Stimulated activated CD4-positive, alpha-beta T cell treated with anti-CD3 and anti-CD28 coated beads, Interleukin-2, amount 100 ng/mL, for 4 hours (primary cell): ENCODE measurements at places on chromosomes 1 and 21.

DNA sequence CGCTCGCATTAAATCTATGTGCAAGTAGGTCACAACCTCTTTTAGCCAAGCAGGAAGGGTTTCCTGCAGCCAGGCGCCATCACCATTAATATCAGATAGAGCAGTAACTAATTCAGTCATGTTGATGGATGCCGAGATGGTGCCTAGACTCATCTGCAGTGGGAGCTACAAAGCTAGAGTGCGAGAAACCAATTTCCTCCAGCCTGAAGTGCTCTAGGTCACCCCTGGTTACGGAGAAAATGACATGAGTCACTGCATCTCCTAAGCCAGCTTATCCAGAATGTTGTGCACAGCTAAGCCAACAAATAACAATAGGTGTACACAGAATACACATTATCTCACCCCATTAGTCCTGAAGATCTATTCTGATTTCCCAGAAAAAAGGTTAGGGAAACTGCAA is 36.0 kb downstream of the OVAAL start:
- no peak for DNase-seq

DNA sequence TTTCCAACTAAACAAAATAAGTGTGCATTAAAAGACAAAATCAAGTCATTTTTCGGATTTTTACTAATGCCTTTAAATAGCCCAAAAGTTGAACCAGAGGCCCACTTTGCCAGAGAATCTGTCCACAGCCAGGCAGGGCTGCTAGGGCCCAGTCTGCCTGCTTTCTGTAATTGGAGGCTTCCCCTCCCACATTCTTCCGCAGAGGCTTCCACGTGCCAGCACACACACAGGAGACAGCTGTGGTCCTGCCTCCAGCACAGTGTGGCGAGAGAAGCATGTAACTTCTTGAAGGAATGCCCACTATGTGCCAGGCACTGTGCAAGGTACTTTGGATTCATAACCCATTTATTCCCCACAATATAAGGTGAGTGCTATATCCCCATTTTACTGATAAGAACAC is 11.3 kb upstream of the PDZK1IP1 start:
- no peak for DNase-seq

- peak; percentile 36 for DNase-seq
Observed at GRCh38 chr1:109502364-109502851, 7.1 kb downstream of the AMIGO1 start.

DNA sequence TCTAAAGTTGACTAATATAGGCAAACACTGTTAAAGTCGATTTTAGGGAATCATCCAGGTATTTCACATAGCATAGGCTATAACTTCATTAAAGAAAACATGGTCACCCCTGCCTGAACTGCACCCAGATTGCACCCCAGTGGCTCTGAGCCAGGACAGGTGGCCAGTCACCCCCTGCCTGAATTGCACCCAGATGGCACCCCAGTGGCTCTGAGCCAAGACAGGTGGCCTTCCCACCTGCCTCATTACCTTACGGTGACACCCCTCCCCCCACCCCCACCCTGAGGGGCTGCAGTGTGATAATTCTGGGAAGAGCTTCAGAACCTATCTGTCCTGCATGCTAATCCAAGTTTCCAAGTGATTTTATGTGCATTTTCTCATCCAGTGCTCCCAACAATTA is 78.9 kb downstream of the DSCAM start:
- no peak for DNase-seq

DNA sequence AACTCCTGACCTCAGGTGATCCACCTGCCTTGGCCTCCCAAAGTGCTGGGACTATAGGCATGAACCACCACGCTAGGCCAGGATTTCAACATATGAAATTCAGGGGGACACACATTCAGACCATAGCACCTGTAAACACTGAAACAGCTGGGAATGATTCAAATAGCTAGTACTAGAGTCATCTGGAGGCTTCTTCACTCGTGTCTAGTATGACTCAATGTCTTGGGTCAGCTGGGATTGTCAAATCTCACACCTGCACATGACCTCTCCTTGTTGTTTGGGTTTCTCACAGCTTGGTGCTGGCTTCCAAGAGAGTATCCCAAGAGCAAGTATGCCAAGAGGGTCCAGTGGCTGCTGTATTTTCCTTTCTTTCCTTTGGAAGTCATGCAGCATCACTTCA is 75.1 kb downstream of the PGM1 start:
- no peak for DNase-seq

GRCh38 chr1:203871114-203871880 is 9.9 kb downstream of the SNRPE start:
- no peak for DNase-seq

- no peak for DNase-seq
Observed at GRCh38 chr1:79694241-79694640, 687.7 kb upstream of the ADGRL4 start.
